ENCODE measurements at places on chromosomes 13 and 19.

GRCh38 chr13:33615436-33615835, 202.5 kb upstream of the RFC3 start:
- DNase-seq, result no peak

- no peak for DNase-seq
These were observed 13.9 kb downstream of the SAMD4B start for GRCh38 chr19:39356073-39356472.

- peak; percentile 92 for DNase-seq
These were observed 145.7 kb downstream of the PCCA start for GRCh38 chr13:100234524-100235136.

DNA sequence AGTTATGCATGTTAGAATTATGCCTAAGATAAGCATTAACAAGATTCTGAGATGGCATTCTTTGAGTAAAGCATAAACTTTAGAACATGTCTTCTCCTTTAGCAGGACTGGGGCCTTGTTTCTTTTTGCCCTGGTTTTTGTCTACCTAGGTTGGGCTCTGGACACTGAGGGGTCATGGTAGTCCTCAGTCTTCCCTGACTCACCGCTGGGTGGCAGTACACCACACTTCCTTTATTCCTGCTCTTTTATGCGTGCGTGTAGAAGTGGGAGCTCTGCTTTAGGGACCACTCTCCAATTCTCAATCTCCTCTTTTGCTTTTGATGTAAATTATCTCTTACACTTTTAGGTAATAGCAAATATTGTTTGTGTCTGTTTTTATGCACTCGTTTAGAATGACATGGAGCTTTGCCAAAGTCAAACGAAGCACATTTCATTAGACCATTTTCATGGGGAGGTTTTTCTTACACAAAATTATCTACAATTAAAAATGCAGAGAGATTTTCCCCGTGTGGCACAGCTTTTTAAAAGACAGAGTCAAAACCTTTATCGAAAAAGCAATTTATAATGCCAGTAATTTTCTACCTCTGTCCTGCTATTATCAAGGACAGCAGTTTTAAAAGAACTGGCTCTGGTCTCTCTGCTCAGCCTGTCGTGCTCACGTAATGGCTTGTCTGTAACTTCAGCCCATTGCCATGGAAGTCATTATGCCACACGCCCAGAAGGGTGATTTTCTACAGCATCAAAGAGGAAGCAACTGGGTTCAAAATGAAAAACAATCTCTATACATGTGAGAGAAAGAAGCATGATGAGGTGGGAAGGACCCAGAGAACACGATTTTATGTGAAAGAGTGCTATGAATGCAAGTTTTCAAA, 413.9 kb downstream of the COG6 start:
- peak; percentile 65 for DNase-seq

DNA sequence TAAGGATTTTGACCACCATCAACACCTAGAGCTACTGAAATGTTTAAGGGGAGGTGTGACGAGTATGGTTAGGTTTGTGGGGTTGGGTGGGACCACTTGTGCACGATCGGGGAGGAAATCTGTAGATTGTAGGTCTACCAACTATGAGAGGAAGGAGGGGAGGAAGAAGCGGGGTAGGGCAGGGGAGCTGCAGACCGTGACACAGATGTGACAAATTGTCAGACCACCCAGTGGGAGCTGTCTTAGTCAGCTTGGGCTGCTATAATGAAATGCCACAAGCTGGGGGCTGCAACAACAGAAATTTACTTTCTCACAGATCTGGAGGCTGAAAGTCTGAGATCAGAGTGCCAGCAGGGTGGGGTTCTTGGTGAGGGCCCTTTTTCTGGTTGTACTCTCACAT, 62.2 kb upstream of the ARGLU1 start:
- DNase-seq, result no peak

DNA sequence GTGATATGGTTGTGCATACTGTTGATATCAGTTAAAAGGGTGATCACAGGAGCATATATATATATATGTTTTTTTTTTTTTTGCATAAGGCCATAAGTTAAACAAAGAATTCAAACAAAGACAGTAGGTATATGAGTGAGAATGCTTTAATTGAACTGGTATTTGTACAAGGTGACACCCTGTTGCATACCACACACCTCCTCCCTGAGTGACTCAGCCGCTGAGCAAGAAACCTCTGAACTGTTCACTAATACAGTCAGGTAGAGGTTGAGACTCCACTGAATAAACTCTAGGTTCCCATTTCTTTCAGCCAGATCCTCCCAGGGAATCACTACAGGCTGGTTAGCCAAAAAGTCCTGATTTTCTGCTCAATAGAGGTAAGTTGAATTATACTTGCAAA, at the start of gene SCEL:
Gene SCEL (plus strand): TSS at position 259 of the 400 bp plus-strand sequence. CDS start 20,170 bp downstream, outside the sequence.
- peak; percentile 89 for DNase-seq

DNA sequence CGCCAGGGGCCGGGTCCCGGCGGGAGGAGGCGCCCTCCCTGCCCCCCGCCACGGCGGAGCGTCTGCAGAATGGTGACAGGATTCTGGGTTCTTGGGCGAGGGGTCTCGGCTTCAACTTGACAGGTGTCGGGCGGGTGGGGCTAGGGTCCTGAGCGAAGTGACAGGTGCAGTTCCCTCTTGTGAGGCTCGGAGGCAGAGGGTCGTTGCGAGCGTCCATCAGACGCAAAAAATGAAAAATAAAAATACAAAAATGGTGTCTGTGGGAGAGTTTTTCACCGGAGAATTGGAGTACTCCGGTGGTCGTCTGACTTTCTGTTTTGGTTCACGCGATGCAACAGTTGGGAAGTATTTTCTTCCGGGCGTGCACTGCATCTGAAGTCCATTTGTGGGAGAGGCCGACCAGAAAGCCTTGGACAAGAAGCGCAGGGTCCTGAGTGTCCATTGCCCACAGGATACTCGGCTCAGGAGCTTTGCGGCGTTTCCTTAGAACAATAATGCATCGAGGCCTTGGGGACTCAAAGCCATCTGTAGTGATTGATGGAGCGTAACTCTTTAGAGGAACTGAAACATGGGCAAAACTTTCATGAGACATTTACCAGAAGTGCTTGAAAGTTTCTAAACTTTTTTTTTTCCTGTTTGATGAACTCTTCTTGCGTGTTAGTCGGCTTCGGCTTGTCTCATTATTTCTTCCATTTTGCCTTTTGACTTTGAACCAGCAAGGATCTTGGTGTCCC, 759 bp downstream of the RB1 start:
- DNase-seq, result peak; percentile 43

GRCh38 chr19:32580353-32580900, 563 bp upstream of the PDCD5 start:
- DNase-seq, result no peak

DNA sequence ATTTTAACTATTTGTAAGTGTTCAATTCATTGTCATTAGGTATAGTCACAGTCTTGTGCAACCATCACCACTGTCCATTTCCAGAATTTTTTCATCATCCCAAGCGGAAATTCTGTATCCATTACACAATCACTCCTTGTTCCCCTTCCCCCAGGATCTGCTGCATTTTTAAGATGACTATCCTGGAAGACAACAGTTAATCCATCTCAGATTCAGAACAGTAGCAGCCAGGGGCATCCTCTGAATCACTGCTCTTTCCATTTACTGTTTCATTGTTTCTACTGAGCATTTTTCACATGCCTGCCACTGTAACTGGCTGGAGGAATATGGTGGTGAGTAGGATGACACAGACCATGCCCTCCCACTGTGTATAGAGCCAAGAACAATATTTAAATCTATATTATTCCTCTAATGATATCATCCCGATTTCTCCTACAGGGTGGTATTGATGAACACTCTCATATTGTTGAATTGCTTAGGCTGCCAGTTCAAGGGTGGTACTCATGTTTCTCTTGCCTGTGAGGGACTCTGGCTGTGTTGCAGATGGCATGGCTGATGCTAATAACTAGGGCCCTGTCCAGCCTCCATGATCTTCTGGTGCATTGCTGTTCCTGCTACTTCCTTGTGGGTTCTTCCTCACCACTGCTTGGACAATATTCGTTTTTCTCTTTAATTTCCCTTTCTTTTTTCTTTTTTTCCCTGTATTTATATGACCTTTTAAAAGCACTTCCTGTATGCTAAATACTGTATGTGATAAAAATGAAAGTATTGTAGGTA, 59.0 kb downstream of the WDFY2 start:
- DNase-seq, result peak; percentile 94

GRCh38 chr13:84243340-84243739, 361.1 kb upstream of the SLITRK1 start:
- no peak for DNase-seq

GRCh38 chr19:18320865-18321733, 1.8 kb downstream of the LSM4 start:
- no peak for DNase-seq

DNA sequence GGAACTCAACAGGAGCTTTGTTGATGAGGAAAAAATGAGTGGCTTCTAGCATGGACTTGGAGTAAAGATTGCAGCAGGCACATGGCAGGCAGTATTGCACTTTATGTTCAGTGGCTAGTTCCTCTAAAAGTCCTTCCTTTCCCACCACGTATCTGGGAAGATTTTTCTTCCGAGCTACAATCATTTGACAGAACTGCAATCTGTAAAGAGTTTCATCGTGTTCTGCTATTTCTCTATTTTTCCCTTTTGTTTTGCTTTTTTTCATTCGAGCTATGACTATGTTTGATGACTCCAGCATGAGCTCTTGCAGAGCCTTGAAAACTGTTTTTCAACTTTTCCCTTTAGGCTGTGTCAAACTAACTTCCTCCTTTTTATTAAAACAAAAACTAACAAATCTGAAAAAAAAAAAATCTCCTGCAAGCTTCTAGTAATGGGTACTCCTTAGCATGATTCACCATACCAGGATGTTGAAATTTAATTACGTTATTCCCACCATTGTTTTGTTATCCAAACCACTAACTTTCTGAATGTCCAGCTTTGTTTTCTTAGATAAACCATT, 12.3 kb downstream of the CLDN10 start:
- DNase-seq, result peak; percentile 48

DNA sequence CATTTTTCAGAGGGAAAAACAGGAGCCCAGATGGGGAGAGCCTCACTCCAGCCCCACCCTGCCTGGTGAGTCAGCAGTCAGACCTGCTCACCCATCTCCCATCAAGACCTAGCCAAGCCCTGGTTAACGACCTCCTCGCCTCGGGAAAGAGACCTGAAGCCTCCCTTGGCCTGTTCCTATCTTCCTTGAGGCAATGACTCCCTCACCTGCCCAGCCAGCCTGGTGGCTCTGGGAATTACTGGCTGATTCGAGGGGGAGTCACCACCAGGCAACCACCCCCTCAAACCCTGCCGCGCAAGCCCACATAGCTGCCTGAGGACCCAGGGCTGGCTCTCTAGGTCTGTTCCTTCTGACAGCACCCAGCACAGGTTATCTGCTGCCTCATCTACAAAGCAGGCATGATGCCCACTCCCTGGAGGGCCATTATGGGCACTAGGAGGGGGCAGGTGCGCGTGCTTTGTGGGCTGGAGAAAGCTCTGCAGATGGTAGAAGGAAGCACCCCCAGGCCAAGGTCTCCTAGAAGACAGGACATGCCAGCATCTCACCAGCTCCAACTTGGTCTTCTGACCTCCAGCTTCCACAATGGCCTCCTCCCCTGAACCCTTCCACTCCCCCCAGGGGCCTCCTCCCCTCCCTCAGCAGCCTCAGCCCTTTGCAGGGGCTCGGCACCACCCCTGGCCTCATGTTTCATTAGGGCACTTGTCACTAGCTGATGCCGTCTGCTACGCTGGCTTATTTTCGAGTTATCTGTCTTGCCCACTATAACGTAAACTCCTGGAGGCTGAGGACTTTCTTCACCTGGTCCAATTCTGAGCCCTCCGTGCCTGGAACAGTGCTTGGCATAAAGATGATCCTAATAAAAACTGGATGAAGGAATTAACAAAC, 10.4 kb downstream of the DEDD2 start:
- DNase-seq, result peak; percentile 80

Measured in kidney tubule cell (primary cell).